Choroid plexus epithelial cell (primary cell): ENCODE measurements at places on chromosomes 7 and 10.
A peak's percentile ranks its signal among the peaks of the same experiment; 100 is the strongest.

DNA sequence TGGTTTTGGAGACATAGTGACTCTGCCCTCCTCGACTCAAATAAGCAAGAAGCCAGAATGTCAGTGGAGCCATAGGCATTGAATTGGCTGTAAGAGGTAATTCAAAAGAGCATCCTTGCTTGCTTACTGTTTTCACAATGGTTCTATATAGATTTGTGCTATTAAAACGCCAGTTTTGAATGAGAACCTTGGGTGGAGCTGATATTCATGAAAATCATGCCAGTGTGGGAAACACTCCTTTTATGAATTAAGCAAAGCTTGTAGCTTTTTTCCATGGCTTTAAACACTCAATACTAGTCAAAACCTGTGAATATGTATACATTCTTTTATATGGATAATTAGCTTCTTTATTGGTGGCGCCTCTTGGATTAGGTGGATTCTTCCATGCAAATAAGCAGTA is 252.5 kb downstream of the SLC25A13 start:
- DNase-seq: no peak

DNA sequence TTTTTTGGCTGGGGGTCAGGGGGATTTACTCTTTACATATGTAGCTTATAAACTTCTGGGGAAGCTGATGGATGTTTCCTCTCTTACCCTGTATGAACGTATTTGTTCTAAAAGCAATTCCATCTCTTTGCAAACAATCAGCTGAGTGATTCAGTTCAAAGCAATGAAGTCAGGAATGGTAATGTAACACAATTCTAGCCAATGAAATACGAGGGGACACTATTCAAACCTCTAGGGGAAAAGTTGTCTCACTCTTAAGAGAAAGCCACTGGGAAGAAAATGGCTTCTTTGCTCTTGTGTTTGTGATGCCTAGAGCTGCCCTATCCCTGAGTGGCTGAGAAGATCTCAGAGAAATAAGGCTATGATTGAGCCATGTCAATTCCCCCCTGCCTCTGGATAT is 134.8 kb upstream of the SEMA3C start:
- peak; percentile 28 for DNase-seq

GRCh38 chr7:29112721-29113120 is 33.6 kb downstream of the CPVL start:
- DNase-seq: no peak

- DNase-seq: peak; percentile 60
These were observed 3.8 kb downstream of the FAM133B start for GRCh38 chr7:92586403-92586802.

- no peak for DNase-seq
These were observed 9.5 kb upstream of the SMC3 start for GRCh38 chr10:110558041-110558440.

DNA sequence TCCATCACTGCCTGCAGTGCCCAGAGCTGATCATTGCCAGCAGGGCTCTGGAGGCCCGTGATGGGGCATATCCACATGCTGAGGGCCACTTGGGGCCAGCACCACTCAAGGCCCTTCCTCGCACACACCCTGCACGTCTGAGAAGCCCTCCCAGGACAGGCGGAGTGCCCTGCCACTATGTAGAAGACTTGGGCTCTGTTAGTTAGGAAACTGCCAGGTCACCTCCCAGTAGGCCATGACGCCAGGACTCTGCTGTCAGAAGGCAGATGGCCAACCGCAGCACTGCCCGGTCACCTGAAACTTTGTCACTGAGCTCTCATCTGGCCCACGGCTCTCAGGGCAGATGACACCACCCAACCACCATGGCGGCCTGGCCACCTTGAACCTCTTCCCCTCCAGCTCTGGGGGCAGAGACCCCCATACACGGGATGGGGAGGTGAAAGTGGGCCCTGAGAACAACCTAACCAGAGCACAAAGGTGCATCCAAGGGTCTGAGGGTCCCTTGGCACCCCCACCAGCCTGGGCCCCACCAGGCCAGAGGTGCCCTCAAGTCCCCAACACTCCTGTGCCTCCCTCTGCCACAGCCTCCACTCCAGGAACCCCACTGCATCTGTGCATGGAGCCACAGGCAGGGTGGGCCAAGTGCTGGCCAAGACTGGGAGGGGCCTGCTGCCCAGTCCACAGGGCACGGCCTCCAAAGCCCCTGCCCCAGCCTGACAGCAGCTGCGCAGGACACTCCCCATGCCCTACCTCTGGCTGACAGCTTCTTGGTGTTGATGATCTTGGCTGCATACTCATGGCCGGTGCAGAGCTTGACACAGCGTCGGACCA is 41.8 kb downstream of the CAMK2B start:
- DNase-seq: no peak

GRCh38 chr10:132396494-132397035 is 435 bp upstream of the PWWP2B start:
- peak; percentile 25 for DNase-seq
